Anterior cingulate cortex (tissue), 58 donors: ENCODE measurements at places on chromosomes 11 and 22.

DNA sequence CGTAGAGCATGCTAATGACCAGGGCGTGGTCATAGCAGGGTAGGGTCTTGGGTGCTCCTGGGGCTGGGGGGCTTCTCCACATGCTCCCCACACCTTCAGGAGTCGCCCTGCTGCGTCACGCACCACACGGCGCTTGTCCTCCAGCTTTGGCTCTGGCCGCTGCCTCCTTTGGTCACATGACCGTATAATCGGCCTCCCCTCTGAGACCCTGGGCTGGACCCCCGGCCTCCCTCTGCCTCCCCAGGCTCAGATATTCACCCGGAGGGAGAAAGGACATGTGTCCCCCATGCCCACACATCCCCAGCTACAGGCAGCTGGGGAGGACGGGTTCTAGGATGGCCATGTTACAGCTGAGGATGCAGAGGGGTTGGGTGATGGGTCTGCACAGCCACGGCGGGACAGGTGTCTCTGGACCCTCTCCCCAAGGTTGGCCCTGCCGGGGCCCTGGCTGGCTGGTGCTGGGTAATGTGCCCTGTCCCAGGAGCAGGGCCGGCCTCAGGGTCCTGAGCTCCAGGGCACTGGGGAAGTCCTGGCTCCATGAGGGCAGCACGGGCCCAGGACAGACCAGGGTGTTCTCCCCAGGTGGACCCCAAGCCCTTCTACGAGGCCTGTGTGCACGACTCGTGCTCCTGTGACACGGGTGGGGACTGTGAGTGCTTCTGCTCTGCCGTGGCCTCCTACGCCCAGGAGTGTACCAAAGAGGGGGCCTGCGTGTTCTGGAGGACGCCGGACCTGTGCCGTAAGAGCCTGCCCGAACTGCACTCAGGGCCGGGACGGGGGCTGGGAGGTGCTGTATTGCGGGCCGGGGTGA lies 14.5 kb downstream of the MUC2 start:
- no peak for DNase-seq

GRCh38 chr11:116543911-116544475 lies 228.8 kb downstream of the BUD13 start:
- DNase-seq: no peak

DNA sequence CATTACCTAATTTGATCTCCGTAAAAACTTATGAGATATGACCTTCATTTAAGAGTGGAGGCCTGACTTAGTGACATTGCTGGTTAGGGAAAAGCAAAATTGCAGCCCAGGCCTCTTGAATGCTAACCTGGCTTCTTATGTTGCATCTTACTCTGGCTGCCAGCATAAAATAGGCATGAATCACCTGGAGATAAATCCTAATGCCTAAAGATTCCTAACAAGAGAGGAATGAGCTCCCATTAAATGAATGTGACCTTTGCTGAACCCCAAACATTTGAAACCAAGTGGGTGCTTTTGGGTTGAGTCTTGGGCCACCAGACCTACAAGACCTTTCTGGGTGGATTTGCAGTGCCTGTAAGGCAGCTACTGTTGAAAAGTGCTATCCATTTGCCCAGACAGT lies 1145.6 kb upstream of the TENM4 start:
- DNase-seq: no peak

DNA sequence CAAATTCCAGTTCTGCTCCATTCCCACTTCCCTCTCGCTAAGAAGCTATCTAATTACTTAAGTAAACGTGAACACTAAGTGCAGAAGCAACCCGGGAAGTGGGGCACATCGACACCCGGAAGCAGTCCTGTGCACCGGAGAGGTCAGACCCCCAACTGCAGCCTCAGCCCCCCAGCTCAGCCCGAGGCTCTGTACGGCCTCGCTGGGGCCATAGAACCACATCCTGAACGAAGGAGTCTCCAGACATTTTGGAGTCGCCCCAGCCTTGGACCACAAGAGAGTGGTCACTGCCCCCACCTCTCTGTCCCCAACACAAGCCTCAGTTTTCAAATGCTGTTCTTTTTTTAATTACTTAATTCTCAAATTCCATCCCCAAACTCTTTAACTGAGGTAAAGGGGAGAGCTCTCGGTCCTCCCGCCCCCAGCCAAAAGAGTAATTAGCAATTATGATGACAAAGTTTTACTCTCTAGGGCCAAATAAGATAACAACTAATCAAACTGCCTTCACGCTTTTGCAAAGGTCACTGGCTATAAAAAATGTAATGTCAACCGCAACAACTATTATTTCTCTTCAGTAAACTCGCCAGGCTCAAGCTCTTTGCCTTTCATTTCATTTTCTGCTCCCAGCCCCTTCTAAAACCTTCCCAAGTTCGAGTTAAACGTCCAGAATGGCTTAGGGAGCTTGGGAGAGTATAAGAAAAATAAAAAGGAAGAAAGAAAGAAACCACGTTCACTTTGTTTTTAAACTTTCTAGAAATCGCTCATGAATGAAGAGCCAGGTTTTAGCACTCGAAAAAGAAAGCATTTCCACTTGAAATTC lies 2.2 kb downstream of the PAX6 start:
- DNase-seq: no peak

GRCh38 chr11:72996959-72997358 lies 145.2 kb downstream of the FCHSD2 start:
- no peak for DNase-seq

GRCh38 chr11:69215784-69216415 lies 60.2 kb downstream of the SMIM38 start:
- no peak for DNase-seq

DNA sequence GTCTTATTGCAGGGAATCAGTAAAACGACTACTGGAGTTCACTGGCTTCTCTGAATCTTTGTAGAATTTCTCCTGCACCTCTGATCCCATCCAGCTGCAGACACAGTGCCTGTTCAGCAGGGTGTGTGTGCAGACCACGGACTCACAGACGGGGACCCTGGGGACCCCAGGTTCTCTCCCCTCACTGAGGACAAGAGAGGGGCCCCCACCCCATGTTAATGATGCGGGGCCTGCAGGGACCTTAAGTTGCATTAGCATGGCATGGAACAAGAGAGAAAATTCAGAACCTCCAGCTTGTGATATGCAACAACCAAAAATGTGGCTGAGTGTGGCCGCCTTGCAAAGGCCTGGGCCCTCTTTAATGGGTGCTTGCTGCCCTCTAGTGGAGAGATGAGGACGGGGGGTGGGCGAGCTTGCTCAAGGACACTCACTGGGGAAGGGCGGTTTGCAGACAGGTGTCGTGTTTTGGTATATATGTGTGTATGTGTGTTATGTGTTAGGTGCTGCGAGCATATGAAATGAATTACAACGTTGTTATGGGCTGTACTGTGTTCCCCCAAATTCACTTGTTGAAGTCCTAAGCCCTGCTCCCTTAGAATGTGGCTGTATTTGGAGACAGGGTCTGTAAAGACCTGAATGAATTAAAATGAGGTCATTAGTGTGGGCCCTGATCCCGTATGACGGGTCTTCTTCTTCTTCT lies 84.4 kb upstream of the SEPTIN5 start:
- peak; percentile 28 for DNase-seq
